ENCODE measurements at places on chromosomes 7 and 10.

DNA sequence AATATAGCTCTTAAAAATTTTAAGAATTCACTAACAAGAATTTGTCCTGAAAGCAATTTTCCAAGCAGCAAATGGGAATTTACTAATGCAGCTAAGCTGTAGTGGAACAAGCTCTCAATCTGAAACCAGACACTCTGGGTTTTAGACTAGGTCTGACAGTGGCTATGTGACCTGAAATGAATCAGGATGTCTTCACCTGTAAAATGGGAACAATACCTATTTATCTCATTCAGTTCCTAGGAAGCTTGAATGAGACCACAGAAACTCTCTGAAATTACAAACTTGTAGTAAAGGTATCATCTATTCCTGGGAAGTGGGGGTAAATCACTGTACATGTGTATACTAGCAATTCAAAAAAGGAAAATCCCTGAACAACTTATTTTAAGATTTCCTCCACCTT, 1.2 kb downstream of the DNAJC2 start:
- DNase-seq, result no peak

DNA sequence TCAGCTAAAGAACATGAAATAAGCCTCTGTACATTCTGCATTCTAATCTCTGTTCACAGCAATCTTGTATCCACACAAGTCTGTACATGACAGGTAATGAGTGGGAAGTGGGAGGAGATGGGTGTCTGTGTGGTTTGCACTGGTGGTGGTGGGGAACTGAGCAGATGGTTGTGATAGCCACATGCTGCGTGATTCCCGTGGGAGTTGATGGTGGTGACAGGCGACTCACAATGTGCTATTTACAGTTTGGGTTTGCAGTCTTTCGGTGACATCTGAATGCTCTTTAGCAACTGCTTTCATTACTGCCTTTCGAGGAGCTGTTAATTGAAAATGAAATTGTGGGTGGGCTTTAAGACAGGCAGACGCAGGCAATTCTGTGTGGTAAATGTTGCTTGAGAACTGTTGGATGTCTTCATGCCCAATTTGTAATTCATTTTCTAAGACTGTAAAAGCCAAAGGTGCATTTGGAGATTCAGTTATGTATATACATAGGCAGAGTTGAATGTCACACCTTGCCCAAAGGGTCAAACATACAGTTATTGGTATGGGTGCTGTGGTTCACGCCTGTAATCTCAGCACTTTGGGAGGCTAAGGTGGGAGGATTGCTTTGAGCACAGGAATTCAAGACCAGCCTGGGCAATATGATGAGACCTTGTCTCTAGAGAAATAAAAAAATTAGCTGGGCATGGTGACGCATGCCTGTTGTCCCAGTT, 308.2 kb downstream of the AUTS2 start:
- no peak for DNase-seq

DNA sequence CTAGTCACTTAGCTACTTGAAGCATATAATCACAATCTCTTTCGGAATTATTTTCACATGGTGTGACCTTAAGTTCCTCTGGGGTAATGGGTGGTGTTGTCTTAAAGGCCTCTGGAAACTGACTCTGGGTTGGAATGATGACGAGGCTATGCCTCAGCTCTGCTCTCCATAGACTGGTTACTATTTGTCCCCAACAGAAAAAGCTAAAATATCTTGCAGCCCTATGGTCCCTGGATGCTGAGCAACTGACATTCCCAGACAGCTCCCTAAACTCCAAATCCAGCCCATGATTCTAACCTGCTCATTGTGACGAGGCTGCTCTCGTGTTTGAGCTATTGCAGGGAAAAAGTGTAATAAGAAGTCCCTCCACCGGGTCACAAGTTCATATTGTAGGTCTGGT, 51.6 kb downstream of the HBP1 start:
- no peak for DNase-seq

DNA sequence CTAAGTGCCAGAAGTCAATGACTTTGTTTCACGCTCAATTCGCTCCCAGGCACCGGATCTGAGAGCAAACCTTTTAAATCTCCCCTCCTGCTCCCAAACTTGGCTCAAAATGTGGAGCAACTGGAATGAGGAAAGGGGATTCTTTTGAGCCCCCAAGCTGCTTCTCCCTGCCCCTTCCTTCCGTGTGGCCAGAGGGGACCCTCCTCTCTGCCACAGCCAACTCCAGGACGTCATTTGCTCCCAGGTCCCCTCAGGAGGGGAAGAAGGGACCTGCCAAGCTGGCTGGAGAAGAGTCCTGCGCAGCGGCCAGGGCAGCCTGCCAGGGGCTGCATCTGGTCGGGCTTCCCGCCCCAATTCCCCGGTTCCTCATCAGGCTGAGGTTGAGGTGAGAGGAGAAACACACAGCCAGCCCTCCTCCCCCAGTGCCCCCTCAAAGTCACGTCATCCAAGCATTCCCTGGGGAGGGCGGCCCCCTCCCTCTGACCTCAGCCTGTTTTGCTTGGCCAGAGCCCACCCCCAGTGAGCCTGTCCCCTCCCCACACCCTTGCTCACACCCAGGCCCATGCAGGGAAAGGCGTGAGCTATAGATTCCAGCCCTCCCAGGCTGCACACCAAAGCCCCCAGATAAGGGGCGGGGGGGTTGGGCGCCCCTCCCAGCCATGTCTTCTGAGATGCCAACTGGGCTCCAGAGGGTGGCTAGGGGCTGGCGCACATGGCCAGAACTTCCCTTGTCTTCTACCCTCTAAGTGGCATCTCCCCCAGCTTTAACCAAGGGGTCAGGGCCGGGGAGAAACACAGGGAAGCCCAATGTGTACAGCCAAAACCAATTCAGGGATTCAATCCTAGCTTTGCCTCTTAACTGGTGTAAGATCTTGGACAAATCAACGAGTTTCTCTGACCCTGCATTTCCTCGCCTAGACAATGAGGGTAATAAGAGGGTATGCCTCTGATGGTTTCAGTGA, 35.0 kb downstream of the SH3PXD2A start:
- DNase-seq, result peak; percentile 73

GRCh38 chr10:36141856-36142560, 499.9 kb upstream of the FZD8 start:
- DNase-seq, result no peak

DNA sequence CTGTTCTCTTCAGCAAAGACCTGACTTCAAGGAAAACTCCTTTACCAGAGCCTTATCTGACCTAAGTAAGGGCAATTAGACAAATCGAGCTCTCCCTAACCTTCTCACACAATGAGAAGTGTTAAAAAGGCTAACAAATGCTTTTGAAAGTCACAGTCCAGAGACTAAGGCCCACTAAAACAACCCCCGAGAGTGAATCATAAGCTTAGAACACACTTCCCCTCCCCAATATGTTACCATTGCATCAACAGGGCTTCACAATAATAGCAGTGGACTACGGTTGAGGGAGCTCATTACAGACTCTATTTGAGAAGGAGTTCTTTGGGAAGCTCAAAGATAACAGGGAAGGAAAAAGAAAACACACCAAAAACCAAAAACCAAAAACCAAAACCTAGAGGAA, 28.6 kb upstream of the ZEB1 start:
- DNase-seq, result no peak

GRCh38 chr10:10657139-10657760, 360.4 kb upstream of the CELF2 start:
- DNase-seq, result no peak

GRCh38 chr10:52526251-52526823, 212.3 kb downstream of the DKK1 start:
- no peak for DNase-seq

GRCh38 chr10:8182806-8183205, 128.3 kb downstream of the GATA3 start:
- no peak for DNase-seq

GRCh38 chr10:129951101-129951969, 12.7 kb downstream of the EBF3 start:
- no peak for DNase-seq

DNA sequence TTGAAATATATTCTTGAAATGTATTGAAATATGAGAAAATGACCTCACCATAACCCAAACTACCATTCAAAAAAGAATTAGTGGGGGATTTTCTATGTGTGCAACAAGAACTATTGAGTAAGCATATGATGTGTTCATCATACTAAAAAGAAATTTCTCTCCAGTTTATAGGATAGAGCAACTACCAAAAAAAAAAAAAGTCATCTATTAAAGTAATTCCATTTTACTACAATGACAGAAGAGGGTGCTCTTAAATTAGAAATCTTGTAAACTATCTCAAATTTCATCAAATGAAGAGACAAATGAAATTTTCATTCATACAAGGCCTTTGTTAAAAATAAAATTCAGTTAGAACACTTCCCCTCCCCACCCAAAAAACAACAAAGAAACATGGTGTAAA, 195.4 kb upstream of the PLXDC2 start:
- no peak for DNase-seq

DNA sequence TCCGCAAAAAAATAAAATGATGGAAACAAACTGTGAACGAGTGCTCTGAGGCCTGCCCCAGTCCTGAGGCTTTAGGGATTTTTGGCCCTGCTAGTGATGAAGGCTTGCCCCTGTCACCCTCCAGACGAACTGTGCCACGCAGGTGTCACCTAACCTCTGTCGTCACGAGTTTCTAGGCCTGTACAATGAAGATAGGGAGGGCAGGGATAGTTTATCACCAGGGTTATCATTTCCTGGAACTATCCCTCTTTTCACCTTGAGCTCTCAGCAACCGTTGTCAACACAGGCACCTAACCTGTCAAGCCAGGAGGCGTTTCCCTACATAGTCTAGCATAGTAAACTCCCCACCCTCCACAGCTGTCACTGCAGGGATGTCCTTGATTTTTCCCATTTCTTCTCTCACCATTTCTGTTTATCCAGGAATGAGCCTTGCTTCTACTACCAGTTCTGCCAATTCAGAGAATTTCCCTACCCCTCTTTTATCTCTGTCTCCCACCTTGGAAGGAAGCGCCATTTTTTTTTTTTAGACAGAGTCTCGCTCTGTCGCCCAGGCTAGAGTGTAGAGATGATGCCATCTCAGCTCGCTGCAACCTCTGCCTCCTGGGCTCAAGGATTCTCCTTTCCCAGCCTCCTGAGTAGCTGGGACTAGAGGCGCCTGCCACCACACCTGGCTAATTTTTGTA, 2.2 kb upstream of the ACHE start:
- DNase-seq, result no peak

DNA sequence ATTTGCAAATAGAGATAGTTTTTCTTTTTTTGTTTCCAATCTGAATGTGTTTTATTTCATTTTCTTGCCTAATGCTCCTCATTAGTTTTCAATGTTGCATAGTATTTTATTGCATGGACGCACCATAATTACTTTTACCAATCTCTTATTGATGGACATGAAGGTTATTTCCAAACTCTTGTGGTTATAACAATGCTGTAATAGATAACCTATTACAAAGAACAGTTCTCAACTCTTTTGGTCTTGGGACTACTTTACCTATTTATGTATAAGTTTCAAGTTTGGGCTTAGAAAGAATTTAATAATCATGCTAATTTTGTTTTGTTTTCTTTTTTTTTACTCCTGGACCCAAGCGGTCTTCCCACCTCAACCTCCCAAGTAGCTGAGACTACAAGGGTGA, 7.0 kb downstream of the SHLD2 start:
- DNase-seq, result no peak

GRCh38 chr7:77799078-77799964, 748 bp downstream of the PHTF2 start:
- peak; percentile 74 for DNase-seq

DNA sequence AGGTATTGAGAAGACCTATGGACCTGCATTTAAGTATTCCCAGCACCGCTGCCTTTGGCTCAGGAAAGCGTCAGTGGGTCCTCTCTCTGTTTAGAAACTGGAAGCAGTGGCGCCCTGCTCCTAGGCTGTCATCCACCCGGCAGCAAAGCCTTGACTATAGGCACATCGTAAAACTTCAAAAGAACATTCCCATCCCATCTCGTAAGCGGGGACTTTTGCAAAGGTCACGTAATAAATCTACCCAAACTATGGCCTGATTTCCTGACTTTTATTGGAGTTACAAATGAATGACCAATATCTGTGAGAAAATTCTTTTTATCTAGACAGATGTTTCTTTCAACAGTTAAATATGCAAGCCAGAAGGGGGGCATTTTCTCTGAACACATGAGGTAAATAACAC, 115.8 kb upstream of the TCERG1L start:
- no peak for DNase-seq

GRCh38 chr7:134084488-134085144, 42.5 kb upstream of the LRGUK start:
- no peak for DNase-seq

GRCh38 chr10:13206546-13207443, 27.4 kb downstream of the UCMA start:
- DNase-seq, result no peak

GRCh38 chr7:130966246-130967009, 232.4 kb upstream of the KLF14 start:
- DNase-seq, result no peak

DNA sequence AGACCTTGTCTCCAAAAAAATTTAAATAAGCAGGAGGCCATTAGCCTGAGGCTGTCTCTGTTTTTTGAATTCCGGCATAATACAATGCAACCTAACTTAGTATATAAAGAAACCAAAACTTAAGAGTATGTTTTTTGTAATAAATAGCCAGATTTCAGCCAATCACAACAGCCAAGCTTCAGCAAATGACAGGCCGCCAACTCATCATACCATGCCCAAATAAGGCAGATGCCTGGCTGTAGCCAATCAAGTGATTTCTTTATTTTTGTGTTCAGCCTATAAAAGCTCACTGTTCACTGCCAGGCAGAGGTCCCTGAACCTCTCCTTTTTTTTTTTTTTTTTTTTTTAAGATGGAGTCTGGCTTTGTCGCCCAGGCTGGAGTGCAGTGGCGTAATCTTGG, 12.7 kb upstream of the PURB start:
- DNase-seq, result no peak

- no peak for DNase-seq
Measured at GRCh38 chr10:44263771-44264170, 121.1 kb downstream of the CXCL12 start.

DNA sequence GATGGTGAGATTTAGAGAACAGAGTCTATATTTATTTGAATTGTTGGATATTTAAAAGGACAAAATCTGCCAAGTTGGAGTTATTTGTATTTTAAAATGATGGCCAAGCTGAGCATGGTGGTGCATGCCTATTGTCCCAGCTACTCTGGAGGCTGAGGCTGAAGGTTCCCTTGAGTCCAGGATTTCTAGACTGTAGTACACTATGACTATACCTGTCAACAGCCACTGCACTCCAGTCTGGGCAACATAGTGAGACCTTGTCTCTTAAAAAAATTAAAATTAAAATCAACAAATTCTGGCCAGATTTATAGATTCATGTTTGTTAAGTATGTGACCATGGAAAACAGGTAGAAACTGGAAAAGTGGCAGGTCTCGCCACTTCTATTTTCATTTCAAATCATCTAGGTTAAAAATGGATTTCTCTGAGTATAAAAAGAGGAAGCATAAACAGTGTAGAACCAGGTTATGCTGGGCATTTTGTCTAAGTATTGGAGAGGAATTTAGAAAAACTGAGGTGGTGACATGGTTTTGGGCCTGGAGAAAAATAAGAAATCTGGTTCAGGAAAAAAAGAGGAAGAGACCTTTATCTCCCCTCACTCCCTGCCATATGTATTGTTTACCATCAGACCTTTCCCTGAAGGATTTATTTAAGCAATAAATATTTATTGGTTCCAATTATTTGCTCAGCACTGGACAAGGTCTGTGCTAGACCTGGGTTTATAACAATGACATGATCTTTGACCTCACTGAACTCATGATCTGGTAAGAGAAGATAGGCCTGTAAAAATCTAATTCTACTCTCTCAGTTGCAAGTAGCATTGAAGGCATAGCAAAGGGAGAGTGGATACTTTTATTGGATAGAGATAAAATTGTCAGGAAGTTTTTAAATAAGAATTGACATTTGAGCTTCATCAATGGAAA, 134.2 kb downstream of the TSPAN12 start:
- DNase-seq, result no peak

Measured in upper lobe of right lung (tissue), 1 donor.